H9 (cell line): ENCODE measurements at places on chromosomes 12 and 14. TPM values are rescaled to one million over a fixed set of nuclear protein-coding genes. Genes with fewer than 3 reads are reported as not detected.

DNA sequence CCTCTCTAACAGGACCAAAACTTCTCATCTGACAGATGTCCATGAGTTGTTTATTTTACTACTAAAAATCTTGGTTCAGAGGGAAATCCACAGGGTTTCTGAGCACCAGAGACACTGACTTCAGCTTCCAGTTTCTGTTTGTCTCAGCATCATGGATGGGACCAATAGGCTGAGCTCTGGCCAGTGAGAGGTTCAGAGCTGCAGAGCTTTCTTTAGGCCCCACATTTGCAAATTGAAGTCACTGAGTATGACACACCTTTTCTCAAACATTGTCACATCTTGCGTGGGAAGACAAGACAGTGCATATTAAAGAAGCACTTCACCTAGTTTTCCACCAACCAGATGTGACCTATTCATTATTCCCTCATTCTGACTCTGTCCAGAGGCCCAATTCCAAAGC is 45.2 kb downstream of the RDH12 start:
- no peak for DNase-seq
- H3K4me1 ChIP-seq = no peaks in the 10 kb centered on the region

- no peak overlapping the region for H3K27ac ChIP-seq
- no peaks in the 10 kb centered on the region for H3K27me3 ChIP-seq
- no peaks in the 10 kb centered on the region; the same call in 1 of the 2 replicates for H3K4me1 ChIP-seq
These were observed 7.0 kb upstream of the STAB2 start for GRCh38 chr12:103580026-103580425.

- H3K4me3 ChIP-seq = peak within 1 kb of the TSS; percentile 98
- no peaks in the 10 kb centered on the region for H3K27me3 ChIP-seq
- H3K27ac ChIP-seq = peak within 1 kb of the TSS; percentile 16
- peak; percentile 93 for DNase-seq
- peaks cover 22% of the 10 kb centered on the region for H3K36me3 ChIP-seq
These were observed at the start of gene PAPOLA for GRCh38 chr14:96501740-96502620. Gene PAPOLA, plus strand, starts transcription at chr14:96502382. Its CDS starts 211 bp downstream, at chr14:96502593.

DNA sequence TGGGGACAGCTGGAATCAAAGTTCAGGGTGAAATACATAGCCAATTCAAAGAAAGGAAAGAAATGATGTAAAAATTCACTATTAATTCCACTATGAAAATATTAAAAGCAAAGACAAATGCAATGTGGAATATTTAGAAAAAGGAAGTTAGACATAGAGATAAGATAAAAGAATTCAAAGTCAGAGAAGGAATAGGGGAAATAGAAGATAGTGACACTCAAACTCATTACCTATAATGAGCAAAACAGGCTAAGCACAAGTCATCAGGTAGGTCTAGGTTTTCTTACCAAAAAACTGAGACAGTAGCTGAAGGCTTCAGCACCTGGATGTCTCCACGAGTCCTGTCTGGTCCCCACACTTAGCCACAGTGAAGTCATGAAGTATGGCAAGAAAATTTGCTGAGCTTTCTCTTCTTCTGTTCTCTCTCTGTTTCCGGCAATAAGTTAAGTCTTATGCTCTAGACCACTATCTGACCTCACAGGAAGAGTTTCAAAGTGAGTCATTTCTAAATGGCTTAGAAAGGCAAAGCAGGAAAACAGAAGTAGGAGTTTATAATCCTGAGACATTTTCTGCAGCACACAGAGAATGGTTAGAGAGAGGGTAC is at the start of gene C3AR1:
Gene C3AR1 (minus strand): TSS at position 369 of the 604 bp plus-strand sequence. CDS start 6,174 bp downstream, outside the sequence.
- H3K36me3 ChIP-seq = no peaks in the 10 kb centered on the region
- no peaks in the 10 kb centered on the region for H3K4me1 ChIP-seq
- H3K27me3 ChIP-seq = no peaks in the 10 kb centered on the region

DNA sequence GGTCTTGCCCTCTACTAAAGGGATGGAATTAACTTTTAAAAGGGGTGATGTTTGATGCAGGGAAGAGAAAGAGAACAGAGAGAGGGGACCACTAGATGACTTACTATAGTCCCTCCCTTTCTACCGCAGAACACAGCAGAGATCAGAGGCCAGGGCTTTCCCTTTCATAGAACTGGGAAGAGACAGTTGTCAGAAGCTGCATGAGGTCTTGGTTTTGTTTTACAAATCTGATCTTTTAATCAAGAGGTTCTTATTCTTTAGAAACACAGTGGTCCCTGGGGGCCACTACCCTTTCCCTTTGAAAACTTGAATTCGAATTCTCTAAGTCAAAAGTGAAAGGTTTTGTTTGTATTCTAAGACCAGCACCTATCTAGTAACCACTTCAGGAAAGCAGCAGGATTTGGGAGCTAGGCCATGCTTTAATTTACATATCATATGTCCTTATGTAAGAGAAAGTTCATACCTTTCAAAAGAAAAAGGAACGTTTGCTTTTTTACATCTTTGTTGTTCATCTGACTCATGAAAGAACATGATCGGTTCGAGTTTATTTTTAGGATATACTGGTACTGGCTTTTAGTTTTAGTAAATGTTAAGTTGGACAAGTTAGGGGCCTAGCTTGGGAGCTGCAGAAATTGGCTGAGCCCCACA is 6.3 kb downstream of the FBXL14 start:
- peaks cover 20% of the 10 kb centered on the region; the same call in 1 of the 2 replicates for H3K27me3 ChIP-seq
- H3K27ac ChIP-seq = no peak overlapping the region
- no peak for DNase-seq
- H3K36me3 ChIP-seq = no peaks in the 10 kb centered on the region
- peaks cover 11% of the 10 kb centered on the region; the same call in 1 of the 2 replicates for H3K4me1 ChIP-seq

- H3K4me3 ChIP-seq = peak overlapping the region; percentile 77
- peaks cover 13% of the 10 kb centered on the region for H3K36me3 ChIP-seq
- DNase-seq = peak; percentile 92
- no peaks in the 10 kb centered on the region for H3K4me1 ChIP-seq
These were observed 49.6 kb downstream of the LRCOL1 start for GRCh38 chr12:132560614-132561426.

DNA sequence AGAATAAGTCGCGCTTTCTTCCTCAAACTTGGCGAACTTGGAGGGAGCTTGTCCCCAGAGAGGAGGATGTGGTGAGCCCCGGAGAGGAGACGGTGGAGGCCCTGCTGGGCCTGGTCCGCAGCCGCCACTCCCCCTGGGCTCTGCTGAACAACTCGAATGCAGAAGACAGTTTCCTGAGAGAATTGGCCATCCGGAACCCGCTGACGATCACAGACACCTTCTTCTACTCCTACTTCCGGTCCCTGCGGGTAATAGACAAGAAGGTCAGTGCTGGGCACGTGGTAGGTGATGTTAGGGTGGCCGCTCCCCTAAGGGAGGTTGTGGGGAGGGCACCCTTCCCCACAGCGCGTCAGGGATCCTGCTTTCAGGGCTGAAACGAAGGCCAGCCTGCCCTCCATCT is 1.6 kb downstream of the LRRC43 start:
- no peaks in the 10 kb centered on the region for H3K4me1 ChIP-seq
- peak overlapping the region; percentile 4 for H3K4me3 ChIP-seq
- H3K27ac ChIP-seq = no peak overlapping the region
- no peak for DNase-seq
- H3K27me3 ChIP-seq = no peaks in the 10 kb centered on the region

DNA sequence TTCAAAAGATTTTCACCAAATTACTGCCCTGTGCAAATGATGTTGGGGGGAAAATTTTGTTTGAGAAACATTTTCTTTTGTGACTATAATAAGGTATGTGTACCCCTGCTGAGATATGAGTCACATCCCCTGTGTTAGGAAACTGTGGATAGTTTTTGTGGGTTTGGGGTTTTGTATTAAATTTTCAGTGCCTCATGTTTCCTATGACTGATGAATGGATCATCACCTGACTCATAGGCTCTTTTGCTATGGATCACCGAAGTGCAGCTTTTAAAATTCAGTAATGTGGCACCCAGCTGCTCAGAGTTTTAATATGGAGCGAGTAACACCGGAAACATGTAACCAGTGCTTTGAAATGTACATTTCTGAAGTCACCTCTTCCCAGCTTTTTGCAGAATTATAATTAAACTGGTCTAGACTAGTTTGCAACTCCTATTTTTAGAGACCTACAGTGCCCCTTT is 167.4 kb upstream of the HMGA2 start:
- H3K4me1 ChIP-seq = peaks cover 4% of the 10 kb centered on the region; the same call in 1 of the 2 replicates
- no peak overlapping the region for H3K27ac ChIP-seq
- no peaks in the 10 kb centered on the region for H3K27me3 ChIP-seq
- no peaks in the 10 kb centered on the region for H3K36me3 ChIP-seq

- H3K4me1 ChIP-seq = peaks cover 2% of the 10 kb centered on the region; the same call in 1 of the 2 replicates
- H3K27me3 ChIP-seq = no peaks in the 10 kb centered on the region
- no peak overlapping the region for H3K4me3 ChIP-seq
- no peak for DNase-seq
- H3K36me3 ChIP-seq = peaks cover 47% of the 10 kb centered on the region
- H3K27ac ChIP-seq = no peak overlapping the region
These were observed 6.7 kb downstream of the IFFO1 start for GRCh38 chr12:6548966-6549683.

DNA sequence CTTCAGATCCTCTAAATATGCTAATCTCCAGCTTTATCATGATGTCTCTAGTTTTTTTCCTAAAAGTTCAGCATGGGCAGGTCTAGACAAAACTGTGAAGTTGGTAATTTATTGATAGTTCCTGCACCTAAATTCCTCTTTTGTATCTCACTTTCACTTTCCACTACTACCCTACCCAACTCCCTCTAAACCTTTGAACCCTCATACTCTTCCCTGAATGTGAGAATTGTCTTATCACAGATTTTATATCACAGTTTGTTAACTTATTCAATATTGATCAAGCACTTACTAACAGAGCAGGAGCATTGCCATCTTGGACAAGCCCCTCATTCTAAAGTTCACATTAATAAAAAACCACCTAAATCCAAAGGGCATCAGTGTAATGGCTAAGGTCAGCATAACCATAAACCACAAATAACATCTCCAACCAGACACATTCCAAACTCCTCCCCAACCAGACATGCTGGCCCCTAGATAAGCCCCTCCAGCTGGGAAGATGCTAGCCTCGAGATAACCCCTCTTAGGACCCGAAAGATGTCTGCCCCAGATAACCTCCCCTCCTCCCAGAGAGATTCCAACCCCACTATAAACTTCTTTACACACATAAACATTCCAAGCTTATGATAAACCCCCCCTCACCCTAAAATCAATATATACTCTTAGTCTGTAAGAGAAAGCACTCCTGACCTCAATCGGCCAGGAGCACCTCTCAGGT is 78.7 kb downstream of the FSCB start:
- no peaks in the 10 kb centered on the region for H3K27me3 ChIP-seq
- H3K36me3 ChIP-seq = no peaks in the 10 kb centered on the region; the same call in 2 of the 3 replicates
- no peak overlapping the region for H3K4me3 ChIP-seq
- no peaks in the 10 kb centered on the region for H3K4me1 ChIP-seq
- H3K27ac ChIP-seq = no peak overlapping the region

- no peak for DNase-seq
- H3K36me3 ChIP-seq = no peaks in the 10 kb centered on the region
- H3K4me3 ChIP-seq = no peak overlapping the region
- H3K27ac ChIP-seq = no peak overlapping the region
- H3K27me3 ChIP-seq = no peaks in the 10 kb centered on the region
These were observed 40.3 kb upstream of the STXBP6 start for GRCh38 chr14:25090256-25090655.

- no peak for DNase-seq
- no peaks in the 10 kb centered on the region for H3K4me1 ChIP-seq
- no peak overlapping the region for H3K4me3 ChIP-seq
- H3K27ac ChIP-seq = no peak overlapping the region
- H3K36me3 ChIP-seq = no peaks in the 10 kb centered on the region; the same call in 2 of the 3 replicates
- H3K27me3 ChIP-seq = no peaks in the 10 kb centered on the region
These were observed 22.4 kb downstream of the CALM1 start for GRCh38 chr14:90419200-90419599.

- H3K4me3 ChIP-seq = no peak overlapping the region
- peaks cover 82% of the 10 kb centered on the region for H3K36me3 ChIP-seq
- DNase-seq = no peak
- H3K27me3 ChIP-seq = no peaks in the 10 kb centered on the region
- no peaks in the 10 kb centered on the region for H3K4me1 ChIP-seq
These were observed 18.3 kb downstream of the POP5 start for GRCh38 chr12:120562906-120563305.

DNA sequence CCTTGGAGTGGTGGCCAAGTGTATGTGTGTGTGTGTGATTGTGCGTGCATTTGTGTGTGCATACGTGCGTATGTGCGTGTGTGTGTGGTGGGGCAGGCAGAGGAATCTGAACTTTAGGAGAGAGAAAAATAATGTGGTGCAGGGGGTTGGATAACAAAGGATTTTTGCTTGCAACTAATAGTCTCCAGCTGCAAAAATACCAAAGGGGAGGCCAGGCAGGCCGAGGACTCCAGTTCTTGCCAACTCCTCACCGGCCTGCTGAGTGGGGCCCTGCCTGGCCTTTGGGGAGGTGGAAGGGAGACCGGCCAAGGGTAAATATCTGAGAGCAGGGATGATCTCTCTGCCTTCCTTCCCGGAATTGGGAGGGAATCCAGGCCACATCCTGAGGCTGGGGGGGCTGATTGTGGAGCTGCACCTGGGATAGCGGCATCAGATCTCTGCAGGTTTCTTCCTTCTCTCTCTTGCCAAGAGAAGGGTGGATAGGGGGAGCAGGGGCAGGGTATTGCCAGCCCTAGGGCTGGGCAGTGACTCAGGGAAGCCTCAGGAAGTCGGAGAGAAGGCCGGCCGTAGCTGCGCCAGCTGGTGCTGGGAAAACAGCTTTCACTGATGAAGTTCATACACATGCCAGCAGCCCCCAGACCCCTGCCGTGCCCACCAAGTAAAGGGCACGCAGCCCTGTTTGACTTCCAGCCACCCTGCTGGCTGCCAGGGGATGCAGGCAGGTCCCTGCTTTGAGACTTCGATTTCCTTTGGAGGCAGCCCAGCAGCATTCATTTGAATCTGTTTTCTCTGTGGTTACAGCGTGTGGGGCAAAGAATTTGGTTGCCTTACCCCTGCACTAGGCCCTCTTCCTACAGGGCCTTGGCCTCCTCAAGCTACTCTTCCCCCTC is 4.6 kb upstream of the LRP1-AS start:
- no peak overlapping the region for H3K4me3 ChIP-seq
- H3K36me3 ChIP-seq = peaks cover 37% of the 10 kb centered on the region; the same call in 2 of the 3 replicates
- H3K4me1 ChIP-seq = no peaks in the 10 kb centered on the region
- H3K27ac ChIP-seq = no peak overlapping the region

GRCh38 chr14:85444635-85445034 is 85.3 kb upstream of the FLRT2 start:
- H3K4me1 ChIP-seq = no peaks in the 10 kb centered on the region
- no peak for DNase-seq
- H3K36me3 ChIP-seq = no peaks in the 10 kb centered on the region
- H3K27me3 ChIP-seq = no peaks in the 10 kb centered on the region

DNA sequence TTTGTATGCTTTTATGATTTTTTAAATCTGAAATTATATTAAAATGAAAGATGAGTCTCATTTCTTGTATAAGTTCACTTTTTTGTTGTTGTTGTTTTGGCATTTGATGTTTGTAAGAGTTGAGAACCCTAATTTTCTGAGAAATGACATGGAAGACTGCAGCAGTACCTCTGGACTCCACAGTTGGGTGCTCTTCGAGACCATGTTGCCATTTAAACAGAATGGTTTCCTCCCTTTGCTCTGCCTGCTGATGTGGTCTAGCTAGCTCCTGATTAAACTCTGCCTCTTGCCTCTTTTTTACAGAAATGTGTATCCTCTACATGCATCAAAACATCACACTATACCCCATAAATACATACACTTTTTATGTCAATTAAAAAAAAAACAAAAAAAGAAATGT is 5.8 kb upstream of the LTA4H start:
- H3K4me1 ChIP-seq = no peaks in the 10 kb centered on the region
- DNase-seq = no peak
- no peak overlapping the region for H3K4me3 ChIP-seq
- no peaks in the 10 kb centered on the region for H3K27me3 ChIP-seq

The TAS2R50 gene
- total RNA-seq = 0.66 and 0.77 TPM in 2 replicates

The WDR89 gene
- total RNA-seq = 24.0 and 26.4 TPM in 2 replicates

The HOXC5 gene
- total RNA-seq = not detected in 2 replicates

The SERPINA12 gene
- not detected in 2 replicates for total RNA-seq

The WNT1 gene
- not detected in 2 replicates for total RNA-seq

The FOXG1 gene
- 0.07 and 0.11 TPM in 2 replicates for total RNA-seq

The AGAP2 gene
- 4.6 and 5.3 TPM in 2 replicates for total RNA-seq

The HOXC4 gene
- total RNA-seq = not detected in 2 replicates

The GPR65 gene
- total RNA-seq = not detected in 2 replicates

The TMEM63C gene
- total RNA-seq = 1.7 and 2.2 TPM in 2 replicates
